ENCODE measurements at places on chromosomes 7 and 10. TPM values are rescaled to one million over a fixed set of nuclear protein-coding genes. Genes with fewer than 3 reads are reported as not detected.

The POLR2J2 gene
- total RNA-seq = 0.89 TPM

The ANKRD2 gene
- 6.4 TPM for total RNA-seq

The DPCD gene
- 37.9 TPM for total RNA-seq

The OR6V1 gene
- not detected for total RNA-seq

The STEAP1B gene
- total RNA-seq = not detected

The DRGX gene
- not detected for total RNA-seq

The GPR22 gene
- total RNA-seq = not detected

The CALHM1 gene
- total RNA-seq = not detected

The ANKRD7 gene
- total RNA-seq = not detected

The SYCE1 gene
- not detected for total RNA-seq

Measured in A549 treated with ZK216348 at 1 μM for 4 hours (cell line).